ENCODE measurements at places on chromosomes 3 and 15.

DNA sequence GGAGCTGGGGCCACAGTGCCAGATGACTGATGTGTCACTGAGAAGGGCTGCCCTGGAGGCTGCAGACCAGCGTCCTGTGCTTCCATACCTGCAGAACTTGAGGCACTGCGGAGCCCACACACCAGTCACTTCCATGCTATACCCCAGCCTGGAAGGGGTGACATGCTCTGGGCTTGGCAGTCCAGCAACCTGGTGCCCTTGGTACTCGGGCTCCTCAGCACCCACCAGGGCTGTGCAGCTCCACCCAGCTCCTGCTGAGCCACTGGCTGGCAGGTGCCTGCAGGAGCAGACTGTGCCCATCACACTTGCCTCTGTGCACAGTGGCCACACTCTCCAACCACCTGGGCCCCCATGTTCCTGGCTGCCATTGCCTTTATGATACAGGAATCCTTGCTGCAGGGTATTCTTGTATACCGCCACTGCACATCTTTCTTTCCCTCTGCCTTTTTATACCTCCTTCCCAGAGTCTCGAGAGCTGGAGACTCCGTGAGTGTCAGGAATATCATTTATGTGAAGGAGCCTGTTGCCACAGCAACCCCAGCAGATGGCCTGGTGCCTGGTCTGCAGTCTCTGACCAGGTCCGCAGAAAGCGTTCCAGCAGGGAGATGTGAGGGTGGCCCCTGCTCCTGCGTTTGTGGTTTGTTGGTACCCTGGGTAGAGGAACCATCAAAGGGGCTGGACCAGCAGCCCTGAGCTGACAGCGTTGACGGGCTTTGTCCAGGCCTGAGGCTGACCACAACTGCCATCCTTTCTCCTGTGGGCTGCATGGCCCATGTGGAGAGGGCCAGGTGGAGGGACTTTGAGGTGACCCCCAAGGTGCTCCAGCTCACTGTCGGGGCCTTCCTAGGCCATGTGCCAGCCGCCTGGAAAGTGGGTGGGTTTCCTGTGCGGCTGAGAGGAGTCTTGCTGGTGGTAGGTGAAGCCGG, 93.4 kb upstream of the PLXNA1 start:
- no peaks in the 10 kb centered on the region for H3K27me3 ChIP-seq
- no peak overlapping the region for H3K27ac ChIP-seq
- H3K36me3 ChIP-seq, result peaks cover 4% of the 10 kb centered on the region
- H3K4me1 ChIP-seq, result peaks cover 6% of the 10 kb centered on the region
- H3K4me3 ChIP-seq, result no peak overlapping the region
- no peak for DNase-seq

- H3K27me3 ChIP-seq, result peaks cover 5% of the 10 kb centered on the region
- no peak overlapping the region for H3K27ac ChIP-seq
- H3K4me3 ChIP-seq, result no peak overlapping the region
- no peaks in the 10 kb centered on the region for H3K4me1 ChIP-seq
- H3K36me3 ChIP-seq, result no peaks in the 10 kb centered on the region
These were observed 154.3 kb downstream of the ECT2 start for GRCh38 chr3:172904711-172905373.

- H3K36me3 ChIP-seq, result no peaks in the 10 kb centered on the region
- H3K4me3 ChIP-seq, result no peak overlapping the region
- H3K4me1 ChIP-seq, result no peaks in the 10 kb centered on the region
- H3K27ac ChIP-seq, result no peak overlapping the region
- DNase-seq, result no peak
These were observed 137.3 kb upstream of the KBTBD8 start for GRCh38 chr3:66860771-66861170.

DNA sequence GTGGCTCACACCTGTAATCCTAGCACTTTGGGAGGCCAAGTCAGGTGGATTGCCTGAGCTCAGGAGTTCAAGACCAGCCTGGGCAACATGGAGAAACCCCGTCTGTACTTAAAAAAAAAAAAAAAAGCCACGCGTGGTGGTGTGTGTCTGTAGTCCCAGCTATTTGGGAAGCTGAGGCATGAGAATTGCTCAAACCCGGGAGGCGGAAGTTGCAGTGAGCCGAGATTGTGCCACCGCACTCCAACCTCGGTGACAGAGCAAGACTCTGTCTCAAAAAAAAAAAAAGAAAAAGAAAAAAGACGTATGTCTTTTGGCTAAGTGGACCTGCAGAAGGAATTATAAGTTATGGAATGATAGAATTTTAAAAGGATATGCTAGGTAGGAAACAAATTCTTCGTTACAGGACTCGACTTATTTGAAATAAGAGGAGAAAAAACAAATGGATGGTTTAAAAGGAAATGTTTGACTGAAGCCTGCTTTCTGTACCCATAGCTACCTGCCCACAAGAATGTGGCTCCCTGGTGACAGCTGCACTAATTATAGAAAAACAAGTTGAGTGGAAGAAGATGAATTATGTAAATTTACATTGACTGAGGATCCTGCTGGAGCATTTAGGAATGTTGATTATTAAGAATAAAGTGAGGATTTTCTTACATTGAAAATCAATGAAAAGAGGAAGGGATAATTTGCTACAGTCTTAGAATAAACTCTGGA, 36.0 kb upstream of the SKIL start:
- H3K36me3 ChIP-seq, result no peaks in the 10 kb centered on the region
- no peak overlapping the region for H3K4me3 ChIP-seq
- H3K4me1 ChIP-seq, result no peaks in the 10 kb centered on the region
- no peak overlapping the region for H3K27ac ChIP-seq
- no peak for DNase-seq

GRCh38 chr15:63968700-63969099, 77.6 kb downstream of the DAPK2 start:
- H3K27me3 ChIP-seq, result no peaks in the 10 kb centered on the region
- H3K36me3 ChIP-seq, result no peaks in the 10 kb centered on the region
- no peak overlapping the region for H3K27ac ChIP-seq
- peaks cover 6% of the 10 kb centered on the region for H3K4me1 ChIP-seq

GRCh38 chr3:49339581-49339940, 292 bp downstream of the USP4 start:
- peak overlapping the region; percentile 91 for H3K4me3 ChIP-seq
- H3K4me1 ChIP-seq, result peaks cover 10% of the 10 kb centered on the region
- H3K27me3 ChIP-seq, result no peaks in the 10 kb centered on the region
- H3K27ac ChIP-seq, result peak overlapping the region; percentile 76
- DNase-seq, result no peak
- peaks cover 7% of the 10 kb centered on the region for H3K36me3 ChIP-seq
